LoVo (cell line): ENCODE measurements at places on chromosomes 1 and 21.

DNA sequence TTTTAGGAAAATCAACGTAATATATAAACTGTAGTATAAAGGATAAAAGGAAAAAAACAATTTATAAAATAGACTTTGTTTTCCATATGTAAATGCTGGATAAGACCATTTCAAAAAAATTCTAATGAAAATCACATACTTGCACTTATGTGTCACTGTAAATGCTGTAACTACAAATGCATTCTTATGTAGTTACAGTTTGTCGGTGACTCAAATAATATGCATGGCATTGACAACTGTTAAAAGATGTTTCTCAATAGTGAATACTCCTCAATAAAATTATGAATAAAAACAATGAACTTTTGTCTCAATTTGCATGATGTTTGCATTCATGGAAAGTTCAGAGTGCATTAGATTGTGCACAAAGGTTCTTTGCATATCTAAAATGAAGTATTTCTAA, 614.0 kb upstream of the CHRM3 start:
- DNase-seq = no peak

- peak; percentile 58 for DNase-seq
Measured at GRCh38 chr1:228784181-228784580, 48.9 kb downstream of the RHOU start.

- no peak for DNase-seq
Measured at GRCh38 chr1:199515261-199515660, 512.2 kb upstream of the NR5A2 start.

GRCh38 chr1:230123280-230124185, 56.5 kb downstream of the GALNT2 start:
- no peak for DNase-seq

- no peak for DNase-seq
Measured at GRCh38 chr1:37951783-37952624, 5.2 kb upstream of the INPP5B start.

DNA sequence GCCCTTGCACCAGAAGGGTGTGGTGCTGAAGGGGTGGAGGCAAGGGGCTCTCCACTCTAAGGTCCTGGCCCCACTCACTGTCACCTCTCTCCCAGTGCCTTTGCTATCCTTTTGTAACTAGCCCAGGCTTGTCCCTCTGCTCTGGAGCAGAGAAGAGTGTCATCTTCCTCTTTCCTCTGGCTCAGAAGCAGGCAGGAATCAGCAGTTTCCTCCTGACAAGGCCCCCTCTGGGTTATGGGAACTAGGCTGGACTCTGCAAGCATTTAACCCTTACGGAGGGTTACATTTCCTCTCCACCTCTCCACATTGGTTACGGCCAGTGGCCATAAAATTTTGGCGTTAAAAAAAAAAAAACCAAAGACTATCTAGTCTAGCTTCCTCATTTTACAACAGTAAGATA, 30.4 kb downstream of the PLXNA2 start:
- no peak for DNase-seq

- DNase-seq = no peak
Measured at GRCh38 chr1:42784946-42785693, at the start of gene TMEM269. Gene TMEM269 (plus strand): TSS chr1:42784991. CDS start chr1:42789894, 4,903 bp downstream.

GRCh38 chr1:185059950-185060571, 14.7 kb downstream of the RNF2 start:
- no peak for DNase-seq

DNA sequence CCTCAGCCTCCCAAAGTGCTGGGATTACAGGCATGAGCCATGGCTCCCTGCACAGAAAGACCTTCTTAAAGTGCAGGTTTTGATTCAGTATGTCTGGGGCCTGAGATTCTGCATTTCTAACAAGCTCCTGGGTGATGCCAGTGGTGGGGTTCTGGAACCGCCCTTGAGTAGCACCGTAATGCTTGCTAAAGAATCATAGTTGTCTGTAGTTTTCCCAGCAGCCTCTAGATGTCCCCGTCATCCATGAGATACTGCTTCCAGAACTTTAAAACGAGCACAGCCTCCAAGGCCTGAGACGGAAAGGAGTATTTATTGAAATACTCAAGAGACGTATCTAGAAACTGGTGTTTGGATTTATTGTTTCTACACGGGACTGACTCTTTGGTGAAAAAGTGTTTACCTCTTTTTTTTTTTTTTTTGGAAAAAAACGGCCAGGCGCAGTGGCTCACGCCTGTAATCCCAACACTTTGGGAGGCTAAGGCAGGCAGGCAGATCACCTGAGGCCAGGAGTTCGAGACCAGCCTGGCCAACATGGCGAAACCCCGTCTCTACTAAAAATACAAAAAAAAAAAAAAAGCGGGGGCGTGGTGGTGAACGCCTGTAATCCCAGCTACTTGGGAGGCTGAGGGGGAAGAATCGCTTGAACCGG, 2.6 kb upstream of the TOR3A start:
- DNase-seq = peak; percentile 75

DNA sequence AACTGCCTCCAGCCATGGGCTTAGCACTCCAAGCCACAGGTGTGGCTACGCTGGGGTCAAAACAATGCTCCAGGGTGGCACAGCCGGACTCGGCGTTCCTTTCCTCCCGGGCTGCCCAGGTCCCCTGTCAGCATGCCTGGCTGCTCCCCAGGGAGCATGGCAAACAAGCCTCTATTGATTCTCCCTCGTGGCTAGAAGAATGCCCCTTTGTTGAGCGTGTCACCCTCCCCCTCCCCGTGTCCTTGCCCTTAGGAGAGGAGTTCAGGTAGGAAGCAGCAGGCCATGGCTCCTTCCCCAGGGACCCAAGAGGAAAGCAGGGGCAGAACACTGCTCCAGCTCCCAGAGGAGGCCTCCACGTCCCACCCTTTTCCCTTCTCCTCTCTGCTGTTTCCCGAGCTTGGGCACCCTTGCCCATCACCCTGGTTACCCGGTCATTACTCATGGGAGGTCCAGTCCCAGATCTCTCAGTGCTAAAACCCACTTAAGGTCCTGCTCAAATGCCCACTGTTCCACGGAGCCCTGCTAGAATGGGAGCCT, 57.4 kb upstream of the CITED4 start:
- DNase-seq = no peak

- DNase-seq = no peak
Measured at GRCh38 chr21:14519000-14519399, 27.1 kb downstream of the SAMSN1 start.

GRCh38 chr1:26356106-26356505, 2.2 kb upstream of the CRYBG2 start:
- no peak for DNase-seq

GRCh38 chr1:101379950-101380349, 143.1 kb downstream of the S1PR1 start:
- no peak for DNase-seq

DNA sequence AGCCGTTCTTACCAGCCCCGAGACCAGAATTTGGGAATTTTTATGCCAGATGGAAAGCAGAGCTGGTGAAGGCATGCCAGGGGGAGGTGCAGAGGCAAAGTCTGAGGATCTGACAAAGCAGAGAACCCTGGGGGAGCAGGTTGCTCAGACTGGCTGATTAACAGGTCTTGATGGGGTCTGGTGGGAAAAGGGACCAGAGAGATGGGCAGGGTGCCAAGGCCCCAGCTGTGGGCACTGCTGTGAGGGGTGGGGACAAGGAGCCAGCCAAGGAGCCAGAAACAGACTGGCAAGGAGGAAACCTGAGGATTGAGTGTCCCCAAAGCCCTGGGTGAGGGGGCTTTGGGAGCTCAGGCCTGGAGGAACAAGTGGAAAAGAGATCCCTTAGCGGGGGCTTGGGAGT, 21.4 kb downstream of the RPS6KA1 start:
- no peak for DNase-seq

- no peak for DNase-seq
Measured at GRCh38 chr21:35520302-35520701, 471.2 kb upstream of the RUNX1 start.

- DNase-seq = no peak
Measured at GRCh38 chr1:82844911-82845827, 1044.4 kb downstream of the ADGRL2 start.

DNA sequence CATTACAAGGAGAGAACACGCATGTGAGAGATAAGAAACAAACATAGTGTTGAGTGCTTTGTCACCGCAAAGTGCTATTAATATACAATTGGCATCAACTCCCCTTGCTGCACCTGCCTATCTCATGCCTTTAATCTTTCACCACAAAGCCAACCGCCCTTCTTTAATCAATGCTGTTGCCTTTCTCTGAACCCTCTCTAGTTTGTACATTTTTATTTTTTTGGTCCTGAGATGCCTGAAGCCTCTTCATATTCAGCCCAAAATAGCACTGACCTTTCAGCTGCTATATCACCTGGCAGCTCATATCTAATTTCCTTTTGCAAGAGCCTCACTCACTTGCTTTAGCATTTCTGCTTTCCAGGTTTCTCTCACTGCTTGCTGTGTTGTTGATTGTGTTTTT, 504.7 kb downstream of the NUF2 start:
- no peak for DNase-seq

DNA sequence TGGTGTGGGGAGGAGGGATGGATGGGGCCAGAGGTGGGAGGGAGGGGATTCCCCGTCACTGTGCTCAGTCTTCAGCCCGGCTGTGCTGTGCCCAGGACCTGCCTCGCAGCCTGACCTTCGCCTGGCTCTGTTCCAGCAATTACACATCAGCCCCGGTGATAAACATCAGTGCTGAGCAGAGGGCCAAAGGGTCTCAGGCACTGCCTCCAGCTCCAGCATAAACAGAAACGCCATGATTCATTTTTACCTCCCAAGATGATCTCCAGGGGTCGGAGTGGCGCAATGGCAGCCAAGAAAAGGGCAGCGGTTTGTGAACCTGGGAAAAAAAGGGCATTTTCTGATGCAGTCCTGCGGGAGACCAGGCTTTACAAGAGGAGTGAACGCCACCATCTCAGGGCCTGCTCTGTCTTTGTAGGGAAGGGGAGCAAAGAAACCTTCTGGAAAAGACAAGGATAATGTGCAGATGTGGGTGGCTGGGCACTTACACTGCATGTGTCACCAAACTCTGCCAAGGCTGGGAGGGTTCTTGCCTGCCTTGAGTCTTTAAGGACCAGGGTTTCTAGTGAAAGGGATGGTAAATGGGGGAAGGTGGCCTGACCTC, 28.1 kb downstream of the SHISA4 start:
- DNase-seq = peak; percentile 37

DNA sequence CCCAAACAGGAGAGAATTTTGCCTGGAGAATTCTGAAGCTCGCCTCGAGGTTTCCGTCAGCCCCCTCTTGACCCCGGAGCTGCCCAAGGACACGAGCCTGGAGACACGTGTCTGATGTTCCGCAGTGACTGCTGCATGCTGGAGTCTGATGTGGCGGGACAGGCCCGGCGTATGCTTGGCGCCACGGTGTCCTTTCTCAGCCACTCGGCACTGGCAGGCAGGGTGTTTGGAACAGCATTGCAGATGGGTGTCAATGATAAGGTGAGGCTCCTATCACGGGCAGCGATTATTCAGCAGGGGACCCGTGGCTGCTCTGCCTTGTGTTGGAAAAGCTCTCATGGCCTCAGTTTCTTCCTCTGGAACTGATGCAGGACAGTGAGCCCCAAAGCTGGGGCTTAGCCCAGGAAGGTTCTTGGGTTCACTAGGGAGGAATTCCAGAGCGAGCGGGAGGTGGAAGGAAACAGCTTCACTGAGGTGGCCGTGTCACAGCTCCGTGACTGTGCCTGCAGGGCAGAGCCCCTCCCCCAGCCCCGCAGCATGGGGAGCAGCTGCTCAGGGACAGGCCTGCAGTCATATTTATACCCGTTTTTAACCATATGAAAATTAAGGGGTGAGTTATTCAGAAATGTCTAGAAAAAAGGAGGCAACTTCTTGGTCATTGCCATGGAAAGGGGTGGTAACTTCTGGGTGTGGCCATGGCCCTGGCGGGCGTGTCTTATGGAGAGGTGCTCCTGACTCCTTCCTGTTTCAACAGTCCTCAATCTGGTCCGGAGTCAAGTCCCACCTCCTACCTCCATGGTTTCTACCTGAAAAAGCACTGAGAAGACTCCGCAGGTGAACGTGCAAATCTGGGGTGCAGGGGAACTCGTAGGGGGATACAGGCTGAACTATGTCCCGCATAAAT, 123.4 kb downstream of the SIK1 start:
- DNase-seq = no peak

DNA sequence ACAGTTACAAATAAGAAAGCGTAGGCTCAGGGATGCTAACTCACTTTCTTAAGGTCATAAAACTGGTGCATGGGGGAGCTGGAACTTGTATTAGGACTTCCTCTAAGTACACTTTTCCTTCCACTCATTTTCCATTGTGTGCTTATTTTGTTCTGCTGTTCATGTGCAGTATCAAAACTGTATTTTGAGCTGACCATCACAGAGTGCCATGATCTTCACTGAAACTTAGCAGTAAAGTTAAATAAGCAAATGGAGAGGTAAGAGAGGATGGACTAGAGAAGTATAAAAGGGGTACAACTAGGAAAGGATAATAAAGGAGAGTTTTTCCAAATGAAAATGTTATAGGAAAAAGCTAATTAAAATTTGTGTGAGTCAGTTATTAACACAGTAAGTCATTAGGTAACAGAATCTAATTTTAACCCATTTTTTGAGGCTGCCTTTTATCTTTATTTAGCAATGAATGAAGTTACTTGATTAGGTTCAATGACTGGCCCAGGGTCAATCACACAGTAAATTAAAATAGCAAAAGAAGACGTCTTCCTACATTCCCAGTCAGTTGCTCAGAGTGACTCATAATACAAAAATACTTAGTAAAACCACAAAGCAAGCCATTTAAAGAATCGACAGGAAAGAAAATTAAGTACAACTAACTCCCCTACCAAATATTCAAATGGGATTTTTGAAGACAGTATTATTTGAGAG, 165.8 kb upstream of the C1orf105 start:
- peak; percentile 54 for DNase-seq

DNA sequence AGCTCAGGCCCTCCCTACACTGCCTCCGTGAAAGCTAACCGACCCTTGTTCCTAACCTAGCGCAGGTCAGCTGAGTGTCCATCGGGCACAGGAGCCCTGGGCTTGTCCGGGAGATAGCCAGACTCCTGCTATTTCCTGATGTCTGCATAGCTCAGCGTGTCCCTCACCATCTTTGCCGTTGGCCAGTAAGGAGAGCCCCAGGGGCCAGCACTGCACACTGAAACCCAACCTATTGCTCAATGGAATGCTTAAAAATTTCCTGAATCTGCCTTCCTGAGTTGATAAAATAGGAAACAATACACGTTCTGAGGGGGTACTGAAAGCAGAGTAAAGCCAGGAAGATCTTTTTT, 2.2 kb downstream of the RUNX1 start:
- no peak for DNase-seq

- no peak for DNase-seq
Measured at GRCh38 chr1:107942814-107943213, 22.2 kb downstream of the VAV3 start.
